ENCODE measurements at places on chromosomes 4 and X. TPM values are rescaled to one million over a fixed set of nuclear protein-coding genes. Genes with fewer than 3 reads are reported as not detected.

- DNase-seq, result no peak
These were observed 38.6 kb downstream of the AR start for GRCh38 chrX:67582436-67582835.

DNA sequence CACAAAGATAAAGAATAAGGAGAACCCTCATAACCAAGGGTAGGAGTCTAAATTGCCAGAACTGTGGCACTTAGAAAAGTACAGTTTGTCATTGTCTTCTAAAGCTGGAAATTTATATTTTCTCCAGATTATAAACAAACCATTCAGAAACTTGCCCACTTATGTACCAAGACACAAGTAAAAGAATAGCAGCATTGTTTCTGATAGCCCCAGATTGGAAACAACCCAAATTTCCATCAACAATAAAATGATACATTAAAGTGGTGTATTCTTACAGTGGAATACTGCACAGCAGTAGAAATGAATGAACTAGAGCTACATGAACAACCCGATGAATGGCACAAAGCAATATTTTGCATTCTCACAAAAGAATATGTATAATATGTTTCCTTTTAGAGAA, 63.1 kb upstream of the PDHA1 start:
- DNase-seq, result no peak

The RNF150 gene
- 0.68 TPM for total RNA-seq

The BDH2 gene
- total RNA-seq, result 35.2 TPM

GRCh38 chrX:8310409-8310808, 139.3 kb upstream of the VCX2 start:
- DNase-seq, result no peak

DNA sequence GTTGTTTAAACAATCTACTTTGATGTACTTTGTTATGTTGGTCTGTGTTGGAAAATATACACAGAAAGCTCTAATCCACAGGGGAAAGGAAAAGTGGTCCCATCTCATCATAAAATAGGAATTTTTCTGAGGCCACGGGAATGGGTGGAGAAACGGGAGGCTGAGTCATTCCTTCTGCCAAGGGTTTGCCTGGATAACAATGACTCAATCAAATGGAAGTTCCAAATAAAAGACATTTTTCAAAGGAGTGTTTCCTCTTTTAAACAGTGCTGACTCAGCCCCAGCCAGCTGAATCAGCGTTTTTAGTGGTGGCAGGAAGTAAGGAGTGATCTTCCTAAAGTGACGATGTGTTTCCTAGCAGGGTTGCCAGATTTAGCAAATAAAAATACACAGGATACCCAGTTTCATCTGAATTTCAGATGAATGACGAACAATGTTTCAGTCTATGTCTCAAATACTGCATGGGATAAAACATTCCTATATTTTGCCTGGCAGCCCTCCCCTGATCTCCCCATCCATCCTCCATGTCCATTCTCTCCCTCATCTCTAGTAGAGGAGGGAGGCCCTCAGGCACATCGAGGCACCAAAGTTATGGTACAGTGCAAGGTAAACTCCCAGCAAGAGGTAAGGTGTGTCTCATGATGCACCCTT, 345.4 kb upstream of the GATB start:
- peak; percentile 96 for DNase-seq

The PCSK1N gene
- 0.59 TPM for total RNA-seq

The TNIP3 gene
- 1.8 TPM for total RNA-seq

DNA sequence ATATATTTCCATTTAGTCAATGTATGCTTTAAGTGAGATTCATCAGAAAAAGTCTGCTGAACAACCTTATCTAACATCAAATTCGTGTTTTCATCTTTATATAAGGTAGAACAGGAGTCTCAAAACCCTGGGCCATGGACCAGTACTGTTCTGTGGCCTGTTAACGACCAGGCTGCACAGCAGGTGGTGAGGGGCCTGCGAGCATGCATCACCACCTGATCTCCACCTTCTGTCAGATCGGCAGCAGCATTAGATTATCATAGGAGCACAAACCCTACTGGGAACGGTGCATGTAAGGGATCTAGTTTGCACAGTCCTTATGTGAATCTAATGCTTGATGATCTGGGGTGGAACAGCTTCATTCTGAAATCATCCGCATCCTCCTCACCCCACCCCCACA, 3.2 kb downstream of the CTSO start:
- no peak for DNase-seq

GRCh38 chrX:109775386-109775785, 42.3 kb upstream of the ACSL4 start:
- DNase-seq, result no peak

GRCh38 chr4:15990570-15991285, 27.8 kb upstream of the FGFBP2 start:
- no peak for DNase-seq

The DAPP1 gene
- not detected for total RNA-seq

DNA sequence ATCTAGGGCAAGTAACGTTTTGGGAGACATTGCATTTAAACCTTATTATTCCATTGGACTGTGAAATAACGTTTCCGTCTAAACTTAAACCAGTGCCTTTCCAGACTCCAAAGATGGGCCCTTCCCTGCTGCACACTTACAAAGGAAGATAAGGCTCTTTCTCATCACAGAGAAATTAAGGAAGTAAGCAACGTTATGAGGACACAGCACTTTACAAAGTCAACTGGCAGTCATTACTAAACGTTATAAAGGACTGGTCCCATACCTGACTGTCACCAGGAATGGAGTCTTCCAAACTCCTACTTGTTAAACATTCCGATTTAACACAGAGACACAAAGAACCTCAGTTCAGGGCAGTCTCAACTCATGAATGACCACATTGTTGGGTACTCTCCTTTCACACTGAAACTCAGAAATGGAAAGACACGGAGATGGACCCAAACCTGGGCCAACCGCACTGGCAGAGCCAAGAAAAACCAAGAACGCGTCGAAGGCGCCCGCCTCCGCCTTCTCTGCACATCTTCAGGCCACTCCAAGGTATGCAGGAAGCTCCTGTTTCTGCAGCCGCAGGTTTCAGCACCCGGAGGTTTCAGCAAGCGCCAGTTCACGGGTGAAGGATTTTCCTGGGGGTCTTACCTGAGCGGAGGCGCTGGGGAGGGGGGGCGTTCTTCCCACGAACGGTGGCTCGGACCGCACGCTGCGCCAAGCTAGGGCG, 670 bp downstream of the PAPSS1 start:
- DNase-seq, result peak; percentile 35

DNA sequence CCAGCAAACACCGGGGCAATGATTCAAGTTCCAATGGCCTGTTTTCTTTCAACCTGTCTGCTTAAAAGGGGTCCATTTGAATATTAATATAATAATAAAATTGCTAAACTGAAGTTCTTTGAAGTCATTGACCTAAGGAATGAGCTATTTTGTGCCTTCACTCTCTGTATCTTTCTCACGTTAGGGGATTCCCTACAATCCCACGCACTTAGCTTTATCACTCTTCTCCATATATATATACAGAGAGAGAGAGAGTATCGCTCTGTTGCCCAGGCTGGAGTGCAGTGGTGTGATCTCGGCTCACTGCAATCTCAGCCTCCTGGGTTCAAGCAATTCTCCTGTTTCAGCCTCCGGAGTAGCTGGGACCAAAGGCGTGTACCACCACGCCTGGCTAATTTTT, 83.9 kb upstream of the NWD2 start:
- no peak for DNase-seq

GRCh38 chr4:2083826-2084160, 24.7 kb downstream of the NAT8L start:
- DNase-seq, result no peak

DNA sequence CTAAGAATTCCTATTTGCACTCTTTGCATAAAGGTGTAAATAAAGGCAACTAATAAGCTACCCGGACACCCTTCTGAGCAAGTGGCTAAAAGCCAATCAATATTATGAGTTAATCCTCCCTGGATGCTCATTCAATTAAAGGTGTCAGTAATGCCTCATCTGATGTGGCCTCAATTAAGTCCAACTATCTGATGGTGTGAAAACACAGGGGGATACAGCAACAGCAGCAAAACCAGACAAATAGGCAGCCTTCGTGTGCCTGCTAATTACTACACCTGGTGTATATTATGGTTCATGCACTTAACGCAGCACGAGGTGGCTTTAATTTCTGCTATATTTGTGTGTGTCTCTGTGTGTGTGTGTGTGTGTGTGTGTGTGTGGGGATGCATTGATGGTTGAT, 244.4 kb downstream of the DCLK2 start:
- no peak for DNase-seq

The CXCL3 gene
- total RNA-seq, result 1.1 TPM

The CACNA1F gene
- not detected for total RNA-seq

DNA sequence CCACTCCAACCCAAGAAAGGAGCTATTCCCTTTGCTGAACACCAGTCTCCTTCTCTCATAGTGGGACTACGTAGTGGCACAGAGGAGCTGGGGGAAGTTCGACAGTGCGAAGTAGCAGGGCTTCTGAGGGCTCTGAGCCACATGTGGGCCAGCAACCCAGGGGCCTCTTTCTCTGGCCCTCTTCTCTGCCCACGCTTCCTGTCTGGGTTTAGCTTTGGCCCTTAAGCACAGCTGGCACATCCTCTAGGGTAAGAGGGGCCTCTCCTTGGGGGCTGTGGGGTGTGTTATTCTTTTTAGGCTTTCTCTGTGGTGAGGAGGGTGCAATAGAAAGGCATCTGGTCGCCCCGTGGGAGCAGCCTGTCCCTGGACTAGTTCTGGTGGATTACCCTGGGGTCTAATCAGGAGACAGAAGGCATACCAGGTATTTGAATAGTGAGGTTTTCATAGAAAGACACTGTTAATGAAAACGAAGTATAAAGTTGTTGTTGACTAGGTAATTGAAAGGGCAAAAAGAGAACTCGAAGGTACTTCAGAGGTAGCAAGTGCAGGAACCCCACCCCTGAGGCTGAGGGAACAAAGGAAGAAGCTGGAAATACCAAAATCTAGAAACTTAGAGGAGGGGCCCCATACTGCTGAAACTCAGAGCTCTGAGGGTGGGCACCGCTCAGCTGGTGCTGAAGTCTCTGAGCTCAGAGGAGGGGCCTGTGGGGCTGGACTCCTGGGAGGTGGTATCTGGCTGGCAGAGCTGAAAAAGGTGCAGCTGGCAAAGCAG, 151.9 kb upstream of the RPS6KA3 start:
- DNase-seq, result no peak

DNA sequence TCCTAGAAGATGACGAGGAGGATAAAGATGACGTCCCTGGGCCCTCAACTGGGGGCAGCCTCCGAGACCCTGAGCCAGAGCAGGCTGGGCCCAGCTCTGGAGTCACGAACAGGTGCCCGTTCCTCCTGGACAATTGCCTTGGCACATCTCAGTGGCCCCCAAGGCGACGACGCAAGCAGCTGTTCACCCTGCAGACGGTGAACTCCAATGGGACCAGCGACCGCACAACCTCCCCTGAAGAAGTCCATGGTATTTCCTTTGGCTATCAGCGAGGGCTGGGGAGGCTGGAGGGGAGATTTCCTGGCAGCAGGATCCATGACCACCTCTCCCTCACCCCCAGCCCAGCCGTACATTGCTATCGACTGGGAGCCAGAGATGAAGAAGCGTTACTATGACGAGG, 11.9 kb downstream of the USP11 start:
- DNase-seq, result no peak
